ENCODE measurements at places on chromosomes 2 and 18.

GRCh38 chr18:75070235-75070624, 138.7 kb downstream of the PTGR3 start:
- no peak for DNase-seq

- DNase-seq, result no peak
Measured at GRCh38 chr18:57787068-57787685, 15.9 kb downstream of the ATP8B1 start.

DNA sequence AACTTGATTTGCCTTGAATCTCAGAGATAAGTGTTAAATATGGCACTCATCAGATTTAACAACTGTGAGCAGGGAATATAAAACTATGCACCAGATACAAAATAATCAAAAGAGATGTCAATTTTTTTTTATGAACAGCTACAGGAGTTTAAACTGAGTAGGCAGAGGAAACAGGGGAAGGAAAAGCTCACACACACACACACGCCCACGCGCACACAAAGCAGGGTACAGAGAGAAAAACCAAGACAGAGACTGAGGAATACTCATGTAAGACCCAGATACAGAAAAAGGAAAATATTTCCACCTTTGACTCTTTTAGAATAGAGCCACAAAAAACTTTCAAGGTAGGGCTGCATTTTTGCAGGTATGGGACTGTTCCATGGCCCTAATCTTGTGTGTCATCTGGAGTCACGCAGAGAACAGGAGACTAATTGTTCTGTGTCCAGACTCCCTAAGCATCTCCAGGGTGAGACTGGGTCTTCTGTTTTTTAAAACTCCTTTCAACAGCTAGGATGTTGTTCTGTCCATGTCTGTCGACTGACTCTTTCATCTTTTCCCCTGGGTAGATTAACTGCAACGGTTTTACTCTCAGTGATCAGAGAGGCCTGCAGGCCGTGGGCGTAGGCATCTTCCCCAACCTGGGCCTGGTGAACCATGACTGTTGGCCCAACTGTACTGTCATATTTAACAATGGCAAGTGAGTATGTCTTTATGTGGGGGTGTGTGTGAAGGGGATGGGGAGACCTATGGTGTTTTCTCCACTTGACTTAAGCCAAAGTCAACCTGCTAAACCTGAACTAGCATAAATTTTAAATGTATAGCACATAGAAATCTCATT, 23.0 kb downstream of the SMYD1 start:
- DNase-seq, result no peak

- DNase-seq, result no peak
Measured at GRCh38 chr2:165456027-165456426, 13.5 kb upstream of the CSRNP3 start.

GRCh38 chr18:78610179-78610578, 369.4 kb upstream of the SALL3 start:
- DNase-seq, result no peak

DNA sequence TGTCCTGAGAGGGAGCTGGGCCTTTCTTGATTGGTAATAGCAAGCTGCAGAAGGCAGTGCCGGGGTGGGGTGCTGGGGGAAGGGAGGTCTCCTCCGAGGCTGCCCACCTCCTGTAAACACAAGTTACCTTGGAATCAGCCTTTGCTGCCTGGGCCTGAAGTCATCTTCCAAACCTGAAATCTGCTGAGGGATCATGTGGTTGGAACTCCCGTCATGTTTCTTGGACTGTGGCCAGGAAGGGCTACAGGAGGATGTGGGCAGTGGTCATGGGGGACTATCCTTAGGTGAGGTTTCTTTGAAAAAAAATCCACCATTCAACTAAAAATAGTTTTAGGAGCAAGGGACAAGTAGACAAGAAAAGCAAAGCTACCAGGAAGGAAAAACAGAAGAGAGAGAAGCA, 74.2 kb downstream of the CDK15 start:
- peak; percentile 78 for DNase-seq

GRCh38 chr2:104599787-104600510, 254.0 kb upstream of the POU3F3 start:
- DNase-seq, result peak; percentile 25

- no peak for DNase-seq
Measured at GRCh38 chr2:132638313-132639040, 31.5 kb downstream of the LYPD1 start.

DNA sequence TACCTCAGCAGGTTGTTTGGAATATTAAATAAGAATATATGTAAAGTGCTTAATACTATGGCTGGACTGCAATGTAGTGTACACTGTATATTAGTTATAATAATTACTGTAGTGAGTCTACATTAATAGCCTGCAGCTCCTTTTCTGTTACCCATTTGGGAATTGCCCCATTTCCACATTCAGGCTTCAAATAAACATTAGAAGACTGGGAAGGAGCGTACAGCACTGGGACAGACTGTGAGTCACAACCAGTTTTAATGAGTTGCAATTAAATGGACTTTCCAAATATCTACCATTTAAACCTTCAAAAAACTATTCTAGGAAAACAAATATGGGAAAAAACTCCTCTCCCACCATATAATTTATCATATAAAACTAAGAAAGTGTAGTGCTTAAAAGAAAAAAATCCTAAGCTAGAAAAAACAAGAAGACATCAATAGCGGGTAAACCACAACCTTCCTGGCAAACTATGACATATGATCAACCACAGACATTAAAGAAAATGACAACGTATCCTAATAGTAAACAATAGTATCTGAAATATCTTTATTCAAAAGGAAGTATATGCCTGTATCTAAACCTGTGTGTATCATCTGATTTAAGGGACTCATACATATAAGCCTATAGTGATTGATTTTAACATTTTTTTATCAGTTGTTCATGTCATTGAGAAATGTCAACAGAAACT, 86.1 kb downstream of the TRIP12 start:
- peak; percentile 71 for DNase-seq

DNA sequence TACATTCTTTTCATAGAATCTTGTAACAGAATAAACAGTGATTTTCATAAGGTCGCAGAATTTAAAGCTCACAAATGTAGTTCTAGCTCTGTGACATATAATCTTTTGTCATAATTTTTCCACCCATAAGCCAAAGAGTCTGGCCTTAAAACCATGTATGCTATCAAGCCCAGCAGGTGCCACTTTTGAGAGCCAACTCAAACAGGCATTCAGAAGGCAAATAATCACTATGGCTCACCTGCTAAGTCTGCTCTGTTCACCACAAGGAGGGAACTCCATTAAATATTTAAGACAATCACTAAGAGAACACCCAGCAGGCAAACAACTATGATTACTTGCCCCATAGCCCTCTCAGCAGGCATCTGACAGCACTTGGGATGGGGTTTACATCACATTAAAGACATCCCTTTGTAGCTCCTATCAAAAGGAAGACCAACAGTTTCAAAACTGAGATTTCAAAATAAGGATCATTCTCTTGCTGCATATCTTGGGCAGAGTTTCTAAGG, 241.6 kb downstream of the PDE11A start:
- no peak for DNase-seq

- DNase-seq, result no peak
Measured at GRCh38 chr2:133193544-133194361, 374.5 kb downstream of the NCKAP5 start.

Measured in M059J (cell line).